ENCODE measurements at places on chromosomes 1 and 21. TPM values are rescaled to one million over a fixed set of nuclear protein-coding genes. Genes with fewer than 3 reads are reported as not detected.

The SLC1A7 gene
- 0.11 TPM for polyA plus RNA-seq

The SMAP2 gene
- polyA plus RNA-seq = 22.5 TPM

The MTR gene
- 11.0 TPM for polyA plus RNA-seq

The IPP gene
- 10.3 TPM for polyA plus RNA-seq

The CYP4X1 gene
- polyA plus RNA-seq = not detected

The BARHL2 gene
- polyA plus RNA-seq = not detected

The TSEN15 gene
- polyA plus RNA-seq = 54.3 TPM

The KCNJ15 gene
- 0.07 TPM for polyA plus RNA-seq

The PIK3R3 gene
- 14.5 TPM for polyA plus RNA-seq

The USH2A gene
- polyA plus RNA-seq = 0.01 TPM

The TGFB2 gene
- polyA plus RNA-seq = 10.2 TPM

The HAX1 gene
- polyA plus RNA-seq = 131 TPM

The SYPL2 gene
- 0.40 TPM for polyA plus RNA-seq

The RPE65 gene
- not detected for polyA plus RNA-seq

The GJB4 gene
- not detected for polyA plus RNA-seq

The VCAM1 gene
- 40.3 TPM for polyA plus RNA-seq

The AGMAT gene
- polyA plus RNA-seq = 0.74 TPM

The KIRREL1 gene
- 53.7 TPM for polyA plus RNA-seq

The NID1 gene
- 137 TPM for polyA plus RNA-seq

The AMPD1 gene
- not detected for polyA plus RNA-seq

The FCRL2 gene
- not detected for polyA plus RNA-seq

The CC2D1B gene
- polyA plus RNA-seq = 9.7 TPM

The DMRTA2 gene
- not detected for polyA plus RNA-seq

The BRINP3 gene
- polyA plus RNA-seq = 0.09 TPM

The HCN3 gene
- polyA plus RNA-seq = 1.7 TPM

The SIM2 gene
- 0.46 TPM for polyA plus RNA-seq

The ASCL5 gene
- polyA plus RNA-seq = not detected

The RHBG gene
- polyA plus RNA-seq = not detected

The EIF3I gene
- 399 TPM for polyA plus RNA-seq

The CELA2A gene
- polyA plus RNA-seq = not detected

The TMEM69 gene
- 52.8 TPM for polyA plus RNA-seq

The APOBEC4 gene
- polyA plus RNA-seq = not detected

The RPF1 gene
- polyA plus RNA-seq = 46.5 TPM

The PADI2 gene
- not detected for polyA plus RNA-seq

The INKA2 gene
- polyA plus RNA-seq = 2.3 TPM

The VWA5B1 gene
- not detected for polyA plus RNA-seq

The KCNN3 gene
- 0.09 TPM for polyA plus RNA-seq

The BTBD8 gene
- 3.1 TPM for polyA plus RNA-seq

The TMEM50A gene
- 134 TPM for polyA plus RNA-seq

The OR2T29 gene
- not detected for polyA plus RNA-seq

The MROH9 gene
- polyA plus RNA-seq = not detected

The HHAT gene
- polyA plus RNA-seq = 5.1 TPM

The TNFRSF25 gene
- 2.7 TPM for polyA plus RNA-seq

The HSD3B1 gene
- not detected for polyA plus RNA-seq

The RGS7 gene
- 0.29 TPM for polyA plus RNA-seq

The BLACAT1 gene
- polyA plus RNA-seq = 0.06 TPM

The ETV3L gene
- polyA plus RNA-seq = 0.04 TPM
